ENCODE measurements at places on chromosomes 5 and 9.

- DNase-seq, result no peak
Measured at GRCh38 chr5:137072361-137073115, 426.6 kb downstream of the SPOCK1 start.

DNA sequence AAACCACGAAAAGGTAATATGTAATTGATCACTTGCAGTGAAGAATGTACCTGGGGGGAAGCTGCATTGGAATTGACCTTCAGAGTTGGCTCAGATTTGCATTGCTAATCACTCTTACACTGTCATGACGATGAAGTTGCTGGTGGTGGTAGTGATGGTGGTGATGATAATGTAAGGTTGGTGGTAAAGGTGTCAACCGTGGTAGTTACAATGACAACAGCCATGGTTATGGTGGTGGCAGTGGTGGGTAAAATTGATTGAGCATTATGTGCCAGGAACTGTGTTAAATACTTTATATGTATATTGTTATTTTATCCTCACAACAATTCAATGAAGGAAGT, 282.4 kb downstream of the NR3C1 start:
- no peak for DNase-seq

- DNase-seq, result no peak
Measured at GRCh38 chr9:101126556-101126955, 98.0 kb downstream of the PLPPR1 start.

DNA sequence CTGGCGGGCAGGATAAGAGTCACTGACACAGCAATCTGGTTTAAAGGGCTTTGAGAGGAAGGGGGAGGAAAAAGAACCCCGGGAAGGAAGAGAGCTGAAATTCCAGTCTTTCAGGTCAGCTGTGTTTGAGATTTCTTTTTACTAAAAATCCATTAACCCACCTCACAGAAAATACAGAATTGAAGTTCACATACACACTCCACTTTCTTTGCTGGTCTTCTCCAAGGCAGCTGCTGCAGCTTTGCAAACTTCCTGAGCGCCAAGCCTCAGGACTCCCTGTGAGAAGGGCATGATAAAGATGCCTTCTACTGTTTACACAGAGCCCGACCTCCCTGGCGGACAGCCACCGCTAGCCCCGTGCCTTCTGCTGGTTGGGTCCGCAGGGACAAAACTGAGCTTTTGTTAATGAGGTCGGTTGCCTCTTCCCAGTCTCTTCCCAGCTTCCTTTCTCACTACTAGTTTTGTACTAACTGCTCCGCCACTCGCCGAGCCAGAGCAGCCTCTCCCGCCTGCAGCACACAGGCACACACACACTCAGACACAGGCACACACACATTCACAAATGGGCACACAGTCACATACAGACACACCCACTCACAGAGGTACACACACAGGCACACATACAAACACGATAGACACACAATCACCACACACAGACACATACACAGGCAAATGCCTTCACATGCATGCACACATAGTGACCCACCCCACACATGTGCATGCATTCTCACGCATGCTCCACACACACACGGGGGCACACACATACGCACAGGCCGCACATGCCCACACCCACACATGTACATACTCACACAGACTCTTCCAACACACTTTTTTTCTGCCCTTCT, at the start of gene FREM1:
FREM1 (minus strand) TSS at position 468 of the 845 bp plus-strand sequence. CDS start 41,451 bp downstream, outside the sequence.
- DNase-seq, result no peak

DNA sequence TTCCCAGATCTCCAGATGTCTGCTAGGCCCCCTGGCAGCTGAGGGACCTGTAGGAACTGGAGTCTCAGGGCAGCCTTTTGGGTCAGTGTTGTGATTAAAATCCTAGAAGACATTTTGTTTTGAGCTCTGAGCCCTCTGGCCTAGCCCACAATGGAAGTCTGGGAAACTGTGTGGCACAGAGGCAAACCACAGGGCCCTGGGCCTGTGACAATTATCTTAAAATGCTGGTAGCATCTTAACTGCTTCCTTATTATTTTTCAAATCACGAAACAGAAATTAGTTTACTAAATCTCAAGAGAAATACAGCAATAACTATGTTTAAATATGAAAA, 125.5 kb downstream of the STARD4 start:
- no peak for DNase-seq

- DNase-seq, result no peak
Measured at GRCh38 chr5:105817416-105817815, 1853.3 kb downstream of the EFNA5 start.

- no peak for DNase-seq
Measured at GRCh38 chr5:75192804-75193203, 43.9 kb downstream of the ANKRD31 start.

- no peak for DNase-seq
Measured at GRCh38 chr9:83185488-83186154, 122.7 kb upstream of the RASEF start.

DNA sequence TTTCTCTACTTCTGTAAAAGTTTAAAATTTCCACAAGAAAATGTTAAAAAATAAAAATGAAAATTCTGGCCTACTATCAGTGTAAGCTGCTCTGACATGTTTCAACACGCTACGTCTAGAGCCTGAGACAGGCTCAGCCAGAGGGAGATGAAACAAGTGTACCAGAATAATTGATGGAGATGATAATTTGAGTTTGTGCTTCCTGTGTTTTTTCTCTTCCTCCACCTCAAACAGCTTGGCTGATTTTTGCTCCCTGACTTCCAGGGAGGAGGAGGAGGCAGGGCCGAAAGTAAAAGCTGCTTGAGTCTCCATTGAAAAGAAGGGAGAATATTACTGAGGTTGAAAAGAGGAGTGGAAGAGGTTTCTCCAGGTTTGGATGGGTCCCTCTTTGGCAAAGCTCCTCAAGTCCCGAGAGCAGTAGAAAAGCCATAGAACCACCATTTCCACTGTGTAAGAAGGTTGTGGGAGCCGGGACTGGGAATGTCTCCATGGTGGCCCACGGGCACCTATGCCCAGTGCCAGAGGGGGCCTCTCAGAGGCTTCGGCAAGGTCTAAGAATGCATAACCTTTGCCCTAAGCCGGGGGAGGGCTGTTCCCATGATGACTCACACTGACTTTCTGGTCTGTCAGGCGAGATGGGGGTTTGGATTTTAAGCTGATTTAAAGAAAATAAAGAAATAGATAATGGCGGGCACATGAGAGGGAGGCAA, 95.1 kb downstream of the HRH2 start:
- DNase-seq, result no peak

GRCh38 chr5:135645336-135646180, 66.8 kb upstream of the CXCL14 start:
- no peak for DNase-seq

DNA sequence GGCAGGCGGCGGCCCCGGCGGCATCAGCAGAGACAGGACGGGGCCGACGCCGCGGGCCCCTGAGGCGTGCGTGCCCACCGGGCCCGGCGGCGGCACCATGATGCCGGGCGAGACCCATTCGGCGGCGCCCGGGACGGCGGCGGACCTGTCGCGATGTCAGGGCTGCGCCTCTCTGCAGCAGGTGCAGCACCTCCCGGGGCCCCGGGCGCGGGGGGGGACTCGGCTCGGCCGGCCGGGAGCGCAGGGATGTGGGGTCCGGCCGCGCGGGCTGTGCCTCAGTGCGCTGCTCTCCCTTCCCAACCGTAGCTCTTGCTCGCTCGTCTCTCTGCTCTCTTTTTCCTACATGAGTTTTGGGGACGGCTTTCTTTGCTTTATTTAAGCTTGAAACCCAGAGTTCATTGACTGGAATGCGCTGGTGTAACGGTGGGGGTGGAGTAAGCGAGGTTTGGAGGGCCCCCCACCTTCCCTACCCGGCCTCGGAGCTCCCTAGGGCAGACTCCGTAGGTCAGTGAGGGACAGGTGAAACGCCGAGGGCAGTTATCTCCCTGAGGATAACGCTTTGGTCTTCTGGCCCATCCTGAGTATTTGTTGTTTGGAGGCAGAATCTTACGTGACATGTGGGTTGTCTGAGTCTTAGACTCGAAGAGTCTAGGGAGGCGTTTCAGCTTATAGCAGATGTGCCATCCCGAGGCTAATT, 490 bp downstream of the ICE1 start:
- DNase-seq, result no peak

GRCh38 chr5:43357067-43357466, 43.9 kb upstream of the HMGCS1 start:
- DNase-seq, result no peak

DNA sequence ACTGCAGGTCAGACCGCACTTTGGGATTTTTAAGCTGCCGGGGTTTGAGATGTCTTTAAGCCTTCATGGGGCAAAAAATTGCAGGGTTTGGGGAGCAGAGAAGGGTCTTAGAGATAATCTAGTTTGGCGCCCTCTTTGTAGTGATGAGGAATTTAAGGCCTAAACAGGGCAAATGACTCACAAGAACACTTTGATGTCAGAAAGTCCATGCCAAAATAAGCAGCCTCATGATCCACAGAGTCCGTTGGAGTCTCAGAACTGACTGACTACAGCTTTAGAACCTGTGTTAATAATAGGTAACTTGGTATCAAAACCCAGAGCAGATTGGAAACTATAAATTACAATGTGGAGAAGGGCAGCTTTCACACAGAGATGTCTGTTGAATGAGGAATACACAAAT, 35.9 kb upstream of the PTGS1 start:
- DNase-seq, result no peak

GRCh38 chr5:101782352-101783103, 513.6 kb downstream of the SLCO4C1 start:
- DNase-seq, result no peak

DNA sequence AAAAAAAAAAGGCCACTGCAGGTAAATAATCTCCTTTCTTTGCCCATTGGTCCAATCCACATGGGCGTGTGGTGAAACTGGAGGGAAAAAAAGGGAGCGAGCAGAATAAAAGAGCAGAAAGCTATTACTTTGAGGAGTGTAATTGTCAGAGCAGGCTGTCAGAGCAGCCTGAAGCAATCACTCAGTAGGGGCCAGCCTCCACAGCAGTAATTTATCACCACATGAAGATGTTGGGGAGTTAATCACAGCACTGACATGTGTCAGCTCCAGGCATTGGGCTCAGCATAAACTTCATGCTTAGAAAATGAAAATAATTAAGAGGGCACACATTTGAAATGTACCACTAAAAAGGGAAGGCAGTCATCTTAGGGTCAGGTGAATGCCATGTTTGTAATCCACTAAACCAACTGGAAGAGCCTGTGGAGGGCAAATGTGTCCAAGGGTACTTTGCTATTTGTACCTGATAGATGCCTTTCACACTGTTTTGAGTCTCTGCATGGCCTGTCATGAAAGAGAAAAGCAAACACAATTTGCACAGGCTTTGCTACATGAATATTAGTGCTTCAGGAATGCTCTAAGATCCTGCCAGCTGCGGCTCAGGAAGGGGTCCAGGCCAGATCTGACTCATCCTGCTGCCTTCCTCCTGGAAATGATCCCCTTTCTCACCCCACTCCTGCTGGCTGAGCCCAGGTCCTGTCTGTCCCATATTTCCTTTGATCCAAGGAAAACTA, 2.9 kb upstream of the PTGER4 start:
- no peak for DNase-seq

DNA sequence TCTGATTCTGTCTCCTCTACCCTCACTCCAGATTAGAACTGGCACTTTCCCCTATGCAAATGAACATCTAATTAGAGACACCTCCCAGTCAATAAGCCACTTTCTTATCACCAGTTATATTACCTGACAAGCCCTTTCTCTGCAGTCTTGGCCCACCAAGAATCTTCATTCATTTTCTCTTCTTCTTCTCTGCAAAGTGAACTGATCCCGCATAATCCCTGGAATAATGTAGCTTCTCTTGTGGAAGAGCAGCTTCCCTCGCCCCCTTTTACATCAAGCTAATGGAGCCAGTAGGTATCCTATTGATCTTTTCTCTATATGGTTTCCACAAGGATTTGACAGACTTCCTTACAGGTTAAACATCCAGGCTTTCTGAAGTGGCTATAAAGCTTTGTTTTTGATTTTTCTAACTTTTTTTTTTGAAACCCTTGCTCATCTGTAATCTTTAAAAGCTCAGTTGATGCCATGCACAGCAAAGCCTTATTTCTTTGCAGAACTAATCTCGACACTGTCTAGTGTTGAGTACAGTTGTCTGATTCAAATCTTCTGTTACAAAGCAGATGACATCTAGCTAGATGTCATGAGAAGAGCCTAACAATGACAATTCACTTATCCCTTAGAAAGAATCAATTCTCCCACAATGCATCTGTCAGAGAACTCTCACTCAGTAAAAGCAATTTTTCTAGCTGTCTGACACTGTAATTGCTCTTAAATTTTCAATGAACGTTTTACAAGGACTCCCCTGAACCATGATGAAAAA, 281.4 kb downstream of the ISL1 start:
- DNase-seq, result no peak

- DNase-seq, result no peak
Measured at GRCh38 chr9:69178583-69179011, 4.5 kb downstream of the TJP2 start.

DNA sequence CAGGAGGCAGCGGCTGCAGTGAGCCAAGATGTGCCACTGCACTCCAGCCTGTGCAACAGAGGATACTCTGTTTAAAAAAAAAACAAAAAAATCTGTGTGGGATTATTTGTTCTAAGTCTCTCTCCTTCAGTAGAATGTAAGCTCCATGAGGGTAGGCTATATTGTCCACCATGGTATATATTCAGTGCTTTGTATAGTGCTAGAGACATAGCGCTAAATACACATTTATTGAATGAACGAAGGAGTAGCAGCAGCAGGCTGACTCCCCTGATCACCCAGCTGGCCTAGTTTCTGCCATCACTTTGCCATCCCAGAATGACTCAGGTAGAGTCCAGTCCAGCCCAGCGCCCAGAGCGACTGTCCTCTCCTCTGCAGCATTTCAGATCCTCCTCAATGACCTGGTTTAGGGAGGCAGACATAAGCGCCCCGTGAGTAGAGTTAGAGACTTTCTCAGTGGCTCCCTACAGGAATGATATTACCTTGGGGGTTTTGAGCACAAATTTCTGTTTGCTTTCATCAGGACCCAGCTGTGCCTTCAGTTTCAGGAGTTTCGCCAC, 716 bp downstream of the HARS1 start:
- no peak for DNase-seq

DNA sequence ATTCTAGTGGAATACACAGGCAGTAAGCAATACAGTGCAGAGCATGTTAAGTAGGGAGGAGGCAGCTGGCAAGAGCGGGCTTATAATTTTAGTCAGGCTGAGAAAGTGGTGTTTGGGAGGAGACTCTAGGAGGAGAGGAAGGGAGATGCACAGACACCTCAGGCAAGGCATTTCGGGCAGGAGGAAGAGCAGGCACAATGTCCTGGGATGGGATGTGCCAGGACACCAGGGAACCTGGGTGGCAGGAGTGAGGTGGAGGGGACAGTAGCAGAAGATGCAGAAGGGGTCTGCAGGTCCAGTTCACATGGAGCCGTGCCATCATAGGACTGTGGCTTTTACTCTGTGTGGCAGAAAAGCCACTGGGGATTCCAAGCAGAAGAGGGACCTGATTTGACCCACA, 143.7 kb upstream of the FSTL4 start:
- no peak for DNase-seq

- no peak for DNase-seq
Measured at GRCh38 chr5:57841676-57842363, 359.2 kb upstream of the ACTBL2 start.

DNA sequence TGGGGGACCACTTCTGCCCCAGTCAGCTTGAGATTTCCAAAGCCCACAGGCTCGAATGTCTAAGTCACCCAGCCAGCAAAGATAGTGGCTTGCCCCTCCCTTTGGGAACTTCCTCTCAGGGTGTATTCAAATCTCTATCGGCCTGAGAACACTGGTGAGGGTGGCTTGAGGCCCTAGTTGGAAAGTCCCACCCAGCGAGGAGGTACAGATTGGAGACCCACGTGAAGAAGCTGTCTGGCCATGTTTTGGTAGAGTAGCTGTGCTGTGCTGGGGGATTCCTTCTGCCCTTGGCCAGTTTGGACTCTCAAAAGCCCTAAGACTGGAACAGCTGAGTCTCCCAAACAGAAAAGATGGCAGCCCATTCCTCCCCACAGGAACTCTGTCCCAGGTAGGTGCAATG, 172.7 kb upstream of the RIOK2 start:
- DNase-seq, result no peak
